ENCODE measurements at places on chromosomes 7 and 10. TPM values are rescaled to one million over a fixed set of nuclear protein-coding genes. Genes with fewer than 3 reads are reported as not detected.

KCND2 gene
- 6.4 TPM for total RNA-seq

RBM20 gene
- total RNA-seq, result 0.17 TPM

MAT1A gene
- 1.8 TPM for total RNA-seq

DLX6 gene
- not detected for total RNA-seq

EBF3 gene
- total RNA-seq, result 0.04 TPM

C10orf71 gene
- not detected for total RNA-seq

ZCWPW1 gene
- total RNA-seq, result 1.3 TPM

- no peaks in the 10 kb centered on the region for H3K27me3 ChIP-seq
- no peak for DNase-seq
- no peaks in the 10 kb centered on the region for H3K36me3 ChIP-seq
- H3K4me1 ChIP-seq, result no peaks in the 10 kb centered on the region
- H3K4me3 ChIP-seq, result no peak overlapping the region
Measured at GRCh38 chr10:51314481-51314880, 240.2 kb downstream of the PRKG1 start.

GRCh38 chr7:79979437-79979836 is 155.2 kb upstream of the GNAI1 start:
- H3K27me3 ChIP-seq, result no peaks in the 10 kb centered on the region
- no peak overlapping the region for H3K27ac ChIP-seq
- DNase-seq, result no peak
- 0 out of 2 replicates have a peak, but pooled peaks cover 2% of the 10 kb centered on the region for H3K36me3 ChIP-seq

DNA sequence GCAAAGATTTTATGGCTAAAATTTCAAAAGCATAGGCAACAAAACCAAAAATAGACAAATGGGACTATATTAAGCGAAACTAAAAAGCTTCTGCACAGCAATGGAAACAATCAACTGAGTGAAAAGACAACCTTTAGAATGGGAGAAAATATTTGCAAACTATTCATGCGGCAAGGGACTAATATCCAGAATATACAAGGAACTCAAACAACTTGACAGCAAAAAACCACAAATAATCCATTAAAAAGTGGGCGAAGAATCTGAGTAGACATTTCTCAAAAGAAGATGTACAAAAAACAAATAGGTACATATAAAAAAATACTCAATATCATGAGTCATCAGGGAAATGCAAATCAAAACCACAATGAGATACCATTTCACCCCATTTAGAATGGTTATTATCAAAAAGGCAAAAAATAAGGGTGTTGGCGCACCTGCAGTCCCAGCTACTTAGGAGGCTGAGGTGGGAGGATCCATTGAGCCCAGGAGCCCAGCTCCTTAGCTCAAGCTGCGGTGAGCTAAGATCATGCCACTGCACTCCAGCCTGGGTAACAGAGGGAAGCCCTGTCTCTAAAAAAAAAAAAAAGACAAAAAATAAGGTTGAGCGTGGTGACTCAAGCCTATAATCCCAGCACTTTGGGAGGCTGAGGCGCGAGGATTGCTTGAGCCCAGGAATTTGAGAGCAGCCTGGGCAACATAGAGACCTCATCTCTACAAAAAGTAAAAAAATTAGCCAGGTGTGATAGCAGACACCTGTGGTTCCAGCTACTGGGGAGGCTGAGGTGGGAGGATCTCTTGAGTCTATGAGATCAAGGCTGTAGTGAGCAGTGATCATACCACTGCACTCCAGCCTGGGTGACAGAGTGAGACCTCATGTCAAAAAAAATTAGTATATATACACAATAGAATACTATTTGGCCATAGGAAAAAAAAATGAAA is 4.2 kb upstream of the CCM2 start:
- no peak overlapping the region for H3K4me3 ChIP-seq
- H3K36me3 ChIP-seq, result peaks cover 11% of the 10 kb centered on the region
- DNase-seq, result no peak
- H3K4me1 ChIP-seq, result no peaks in the 10 kb centered on the region

DNA sequence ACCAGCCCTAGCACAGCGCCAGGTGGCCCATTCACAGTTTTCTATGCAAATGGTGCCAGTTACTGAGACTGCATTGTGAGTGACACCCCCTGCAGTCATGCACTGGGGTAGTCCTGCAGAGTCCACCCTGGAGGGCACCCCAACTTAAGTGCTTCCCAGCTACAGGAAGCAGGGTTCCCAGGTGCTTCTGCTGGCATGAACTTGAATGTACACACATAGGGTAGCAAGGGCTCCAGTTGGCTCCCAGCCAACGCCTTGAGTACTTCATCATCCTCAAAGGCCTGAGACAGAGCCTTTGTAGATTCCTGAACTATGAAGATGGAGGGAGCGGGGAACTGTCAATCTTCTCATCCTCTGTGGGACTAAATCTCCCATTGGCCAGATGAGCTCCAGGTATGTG is 11.5 kb upstream of the NPFFR1 start:
- DNase-seq, result no peak
- H3K27ac ChIP-seq, result no peak overlapping the region
- no peaks in the 10 kb centered on the region for H3K27me3 ChIP-seq
- no peaks in the 10 kb centered on the region for H3K36me3 ChIP-seq
- H3K4me3 ChIP-seq, result no peak overlapping the region
- H3K4me1 ChIP-seq, result no peaks in the 10 kb centered on the region

GRCh38 chr10:116809483-116810119 is 39.7 kb upstream of the ENO4 start:
- 0 out of 2 replicates have a peak, but pooled peaks cover 2% of the 10 kb centered on the region for H3K4me1 ChIP-seq
- no peaks in the 10 kb centered on the region for H3K27me3 ChIP-seq
- peaks cover 3% of the 10 kb centered on the region for H3K36me3 ChIP-seq
- no peak overlapping the region for H3K27ac ChIP-seq
- peak; percentile 73 for DNase-seq
- no peak overlapping the region for H3K4me3 ChIP-seq

- peaks cover 5% of the 10 kb centered on the region for H3K4me1 ChIP-seq
- H3K27ac ChIP-seq, result no peak overlapping the region
- no peaks in the 10 kb centered on the region for H3K27me3 ChIP-seq
Measured at GRCh38 chr7:112271162-112271561, 64.7 kb downstream of the ZNF277 start.

- no peak overlapping the region for H3K27ac ChIP-seq
- H3K4me3 ChIP-seq, result no peak overlapping the region
- no peaks in the 10 kb centered on the region for H3K4me1 ChIP-seq
- H3K27me3 ChIP-seq, result no peaks in the 10 kb centered on the region
- DNase-seq, result no peak
- H3K36me3 ChIP-seq, result no peaks in the 10 kb centered on the region
Measured at GRCh38 chr10:77163670-77164348, 473.8 kb downstream of the KCNMA1 start.

DNA sequence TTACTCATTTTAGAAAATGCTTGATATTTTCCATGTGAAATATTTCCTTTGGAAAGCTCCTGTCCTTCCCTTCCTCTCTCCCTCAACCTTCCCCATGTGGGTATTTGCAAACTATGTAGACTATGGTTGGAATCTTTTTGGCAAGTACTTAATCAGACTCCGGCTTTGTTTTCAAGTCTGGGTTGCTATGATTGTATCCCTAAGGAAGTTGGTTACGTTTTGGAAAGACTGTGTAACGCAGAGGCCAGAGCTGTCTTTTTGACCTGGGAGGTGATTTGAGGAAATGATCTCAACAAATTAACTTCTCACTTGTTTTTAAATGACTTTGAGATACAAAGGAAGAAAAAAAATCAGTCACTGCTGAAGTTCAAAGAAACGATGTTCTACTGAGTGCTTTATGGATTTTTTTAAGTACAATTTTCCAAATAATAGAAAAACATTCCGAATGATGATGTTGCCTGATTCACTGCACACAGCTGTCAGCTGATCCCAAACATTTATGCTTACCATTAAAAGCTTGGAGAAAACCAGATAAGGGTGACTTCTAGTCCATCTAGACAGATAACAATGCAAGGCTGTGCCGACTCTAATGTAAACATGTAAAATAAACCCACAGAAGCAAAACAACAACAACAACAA is 145.5 kb upstream of the CELF2 start:
- peaks cover 2% of the 10 kb centered on the region for H3K4me1 ChIP-seq
- DNase-seq, result no peak
- no peaks in the 10 kb centered on the region for H3K27me3 ChIP-seq

- H3K36me3 ChIP-seq, result peaks cover 7% of the 10 kb centered on the region
- no peak overlapping the region for H3K27ac ChIP-seq
- H3K27me3 ChIP-seq, result no peaks in the 10 kb centered on the region
- peaks cover 5% of the 10 kb centered on the region for H3K4me1 ChIP-seq
Measured at GRCh38 chr10:79183468-79183865, 114.7 kb downstream of the ZMIZ1 start.

- H3K36me3 ChIP-seq, result peaks cover 6% of the 10 kb centered on the region
- no peak overlapping the region for H3K4me3 ChIP-seq
- no peak for DNase-seq
- H3K27ac ChIP-seq, result no peak overlapping the region
Measured at GRCh38 chr7:38902449-38902848, 6.5 kb downstream of the VPS41 start.

- no peak for DNase-seq
- H3K4me3 ChIP-seq, result no peak overlapping the region
- H3K27ac ChIP-seq, result no peak overlapping the region
- H3K36me3 ChIP-seq, result peaks cover 5% of the 10 kb centered on the region
Measured at GRCh38 chr10:24571870-24572450, 151.7 kb downstream of the ARHGAP21 start.

Measured in H9 (cell line).